HT1080 (cell line): ENCODE measurements at places on chromosomes 12 and 14.

DNA sequence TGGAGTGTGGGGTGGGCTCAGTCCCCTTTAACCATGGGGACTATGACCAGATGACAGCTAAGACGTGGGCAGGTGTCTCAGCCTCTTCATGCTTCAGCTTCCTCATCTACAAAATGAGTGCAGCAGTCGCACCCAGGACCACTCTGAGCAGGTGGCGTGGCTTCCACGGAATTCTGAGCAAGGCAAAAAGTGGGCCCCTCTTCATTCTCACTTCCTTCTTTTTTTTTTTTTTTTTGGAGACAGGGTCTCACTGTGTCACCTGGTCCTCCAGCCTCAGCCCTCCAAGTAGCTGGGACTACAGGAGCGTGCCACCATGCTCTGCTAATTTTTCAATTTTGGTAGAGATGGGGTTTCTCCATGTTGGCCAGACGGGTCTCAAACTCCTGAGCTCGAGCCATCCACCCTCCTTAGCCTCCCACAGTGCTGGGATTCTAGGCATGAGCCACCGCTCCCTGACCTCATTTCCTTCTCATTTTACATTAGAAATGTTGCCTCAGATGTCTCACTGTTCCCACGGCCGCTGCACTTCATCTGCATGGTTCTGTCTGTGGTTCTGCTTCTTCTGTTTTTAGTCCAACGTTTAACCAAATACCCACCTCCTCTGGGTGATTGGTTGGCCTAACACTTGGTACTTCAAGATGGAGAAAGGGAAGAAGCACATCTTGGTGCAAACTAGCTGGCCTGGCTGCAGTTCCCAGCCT is 41.3 kb upstream of the BCL7A start:
- peak; percentile 48 for DNase-seq

GRCh38 chr12:89833337-89834252 is 125.0 kb upstream of the ATP2B1 start:
- no peak for DNase-seq

GRCh38 chr14:68593806-68594536 is 198.9 kb downstream of the ZFP36L1 start:
- DNase-seq, result peak; percentile 38

- peak; percentile 76 for DNase-seq
Observed at GRCh38 chr12:49364989-49365388, 2.3 kb upstream of the SPATS2 start.

- DNase-seq, result no peak
Observed at GRCh38 chr12:43333644-43334043, 218.4 kb downstream of the ADAMTS20 start.

DNA sequence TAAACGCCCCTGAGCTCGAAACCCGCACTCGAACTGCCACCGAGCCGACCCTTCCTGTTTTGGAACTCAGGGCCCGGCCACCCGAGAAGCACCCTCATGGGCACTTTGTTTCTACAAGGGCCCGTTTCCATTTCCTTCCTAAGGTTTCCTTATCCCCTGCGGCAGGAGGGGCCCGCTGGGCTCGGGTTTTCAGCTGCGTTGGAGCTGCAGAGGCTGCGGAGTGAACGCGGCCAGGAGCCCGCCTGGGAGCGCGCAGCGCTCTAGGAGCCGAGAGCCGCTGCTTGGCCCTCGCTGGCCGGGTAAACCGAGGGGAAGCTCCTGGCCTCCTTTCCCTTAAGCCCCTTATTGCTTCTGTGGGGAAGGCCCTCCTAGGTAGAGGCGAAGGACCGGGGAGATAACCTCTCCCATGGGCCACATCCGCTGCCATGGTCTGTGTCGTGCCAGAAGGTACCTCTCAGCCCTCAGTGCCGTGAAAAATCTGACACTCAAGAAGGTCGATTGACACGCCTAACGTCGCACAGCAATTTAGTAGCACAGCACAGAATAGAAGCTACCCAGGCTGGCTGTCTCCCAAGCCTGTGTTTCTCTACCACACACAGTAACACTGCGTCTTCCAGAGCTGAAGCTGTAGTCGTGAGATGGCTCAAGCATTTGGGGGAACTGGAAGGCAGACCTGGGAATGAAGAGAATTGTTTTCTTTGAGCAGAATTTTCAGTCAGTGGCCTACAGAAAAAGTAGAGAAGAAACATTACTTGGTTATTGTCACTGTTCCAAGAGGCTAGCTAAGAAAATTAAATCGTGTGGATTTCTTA is 12.9 kb upstream of the CALM1 start:
- no peak for DNase-seq

GRCh38 chr12:79634957-79635471 is 55.8 kb downstream of the PAWR start:
- no peak for DNase-seq
